ENCODE measurements at places on chromosomes 4 and X.

DNA sequence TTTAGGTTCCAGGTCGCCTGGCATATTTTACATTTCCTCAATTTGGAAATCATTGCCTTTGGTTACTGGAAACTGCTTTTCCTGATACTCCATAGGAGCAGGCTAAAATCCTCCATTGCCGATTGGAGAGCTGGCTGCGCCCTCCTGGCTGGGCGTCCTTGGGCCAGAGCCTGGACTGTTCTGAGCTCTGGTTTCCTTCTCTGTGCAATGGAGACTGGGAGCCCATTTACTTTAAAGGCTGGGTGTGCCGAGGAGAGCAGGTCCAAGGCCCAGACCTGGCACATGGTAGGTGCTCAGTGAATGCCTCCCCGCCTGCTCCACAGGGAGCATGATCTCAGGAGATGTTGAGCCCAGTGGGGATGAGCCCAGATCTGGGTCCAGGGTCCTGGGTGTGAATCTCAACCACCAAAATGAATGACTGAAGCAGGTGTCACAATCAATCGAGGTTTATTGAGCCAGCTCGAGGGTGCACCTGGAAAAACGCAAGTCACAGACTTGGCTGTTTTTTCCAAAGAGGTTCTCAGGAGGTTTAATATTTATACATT is 50.0 kb downstream of the EVC start:
- no peak for DNase-seq

- DNase-seq, result no peak
Measured at GRCh38 chr4:139247700-139248238, 32.3 kb downstream of the MGARP start.

DNA sequence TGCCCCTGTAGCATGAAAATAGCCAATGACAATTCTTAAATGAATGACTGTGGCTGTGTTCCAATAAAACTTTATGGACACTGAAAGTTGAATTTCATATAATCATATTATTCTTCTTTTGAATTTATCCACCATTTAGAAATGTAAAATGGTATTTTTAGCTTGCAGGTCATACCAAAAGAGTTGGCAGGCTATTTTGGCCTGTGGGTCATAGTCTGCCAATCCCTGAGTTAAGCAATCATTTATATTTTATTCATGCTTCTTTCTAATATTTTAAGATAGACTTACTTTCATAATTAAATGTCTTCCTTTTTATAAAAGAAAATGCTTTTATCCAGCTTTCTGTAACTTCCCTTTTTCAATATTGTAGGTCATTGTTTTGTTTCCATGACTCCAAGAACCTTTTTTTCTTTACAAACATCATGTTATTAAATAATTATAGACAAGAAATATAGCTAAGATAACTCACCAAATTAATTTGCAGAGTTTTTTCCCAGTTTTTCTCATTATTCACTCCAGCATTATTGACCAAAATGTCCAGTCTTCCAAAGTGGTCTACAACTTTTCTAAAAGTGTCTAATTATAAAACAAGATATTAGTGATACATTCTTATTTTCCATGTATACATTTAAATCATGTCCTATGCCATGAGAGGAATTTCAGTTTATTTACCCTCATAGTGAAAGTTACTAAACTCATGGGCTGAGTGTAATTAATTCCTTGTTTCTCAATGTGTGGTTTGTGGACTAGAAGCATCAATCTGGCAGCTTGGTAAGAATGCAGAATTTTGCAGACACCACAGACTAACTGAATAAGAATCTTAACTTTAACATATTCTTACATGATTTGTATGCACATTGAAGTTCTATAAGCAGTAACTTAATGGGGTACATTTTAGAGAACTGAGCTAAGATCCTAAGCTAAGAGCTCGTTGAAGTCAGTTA is 4.5 kb downstream of the HPGD start:
- no peak for DNase-seq

DNA sequence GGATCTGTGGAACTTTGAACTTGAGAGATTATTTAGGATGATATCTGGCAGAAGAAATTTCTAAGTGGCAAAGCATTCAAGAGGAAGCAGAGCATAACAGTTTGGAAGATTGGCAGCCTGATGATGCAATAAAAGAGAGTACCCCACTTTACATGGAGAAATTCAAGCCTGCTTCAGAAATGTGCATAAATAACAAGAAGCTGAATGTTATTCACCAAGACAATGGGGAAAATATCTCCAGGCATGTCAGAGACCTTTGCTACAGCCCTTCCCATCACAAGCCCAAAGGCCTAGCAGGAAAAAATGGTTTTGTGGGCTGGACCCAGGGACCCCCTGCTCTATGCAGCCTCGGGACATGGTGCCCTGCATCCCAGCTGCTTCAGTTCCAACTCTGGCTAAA is 420.8 kb downstream of the DTHD1 start:
- DNase-seq, result no peak
